ENCODE measurements at places on chromosomes 12 and 14.

DNA sequence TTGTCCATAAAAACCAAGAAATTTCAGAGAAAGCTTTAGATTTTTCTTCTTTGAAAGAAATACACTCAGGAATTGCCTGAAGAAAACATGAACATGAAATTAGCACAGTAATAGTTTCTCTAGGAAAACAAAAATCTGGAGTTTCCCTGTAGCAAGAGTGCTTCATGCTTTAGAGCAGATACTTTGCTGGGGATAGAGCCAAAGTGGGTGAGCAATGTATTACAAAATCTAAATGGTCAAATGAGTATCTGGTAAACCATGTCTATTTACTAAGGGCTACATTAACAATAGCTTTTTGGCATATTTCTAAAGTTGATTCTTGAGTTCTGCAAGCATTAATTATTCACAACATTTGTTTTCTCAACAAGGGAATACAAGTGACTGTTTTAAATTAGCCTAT, 26.2 kb downstream of the AVPR1A start:
- no peak for DNase-seq

DNA sequence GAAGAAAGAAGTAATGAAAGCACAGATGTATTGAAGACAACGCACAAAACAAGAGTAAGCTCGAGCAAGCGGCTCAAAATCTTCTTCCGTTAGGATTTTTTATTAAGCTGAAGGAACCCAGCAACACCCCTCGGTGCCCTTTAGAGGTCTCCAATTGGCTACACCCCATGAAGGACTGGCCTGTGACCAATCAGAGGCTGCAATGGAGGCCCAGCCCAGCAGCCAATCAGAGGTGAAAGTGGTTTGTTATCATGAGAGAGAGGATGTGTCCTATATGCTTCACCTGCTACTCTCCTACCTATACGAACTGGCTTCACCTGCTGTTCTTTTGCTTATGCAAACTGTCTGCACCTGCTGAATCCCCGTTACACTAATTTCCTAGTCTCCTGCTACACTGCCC, 358.8 kb downstream of the C12orf50 start:
- no peak for DNase-seq

GRCh38 chr14:89454996-89455395, 38.0 kb upstream of the FOXN3 start:
- no peak for DNase-seq

DNA sequence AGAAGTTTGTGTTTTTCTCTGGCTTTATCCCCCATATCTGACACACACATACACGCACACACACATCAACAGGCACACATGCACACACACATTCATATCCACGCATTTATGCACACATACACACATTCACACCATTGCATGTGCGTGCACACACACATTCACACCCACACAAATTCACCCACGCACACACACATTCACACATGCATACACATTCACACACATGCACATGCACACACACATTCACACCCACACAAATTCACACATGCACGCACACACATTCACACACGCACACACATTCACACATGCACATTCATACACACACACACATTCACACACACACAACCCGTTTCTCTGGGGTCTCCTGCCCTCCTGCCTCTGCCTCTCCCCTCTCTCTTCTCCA, 264.2 kb downstream of the BCL11B start:
- no peak for DNase-seq

DNA sequence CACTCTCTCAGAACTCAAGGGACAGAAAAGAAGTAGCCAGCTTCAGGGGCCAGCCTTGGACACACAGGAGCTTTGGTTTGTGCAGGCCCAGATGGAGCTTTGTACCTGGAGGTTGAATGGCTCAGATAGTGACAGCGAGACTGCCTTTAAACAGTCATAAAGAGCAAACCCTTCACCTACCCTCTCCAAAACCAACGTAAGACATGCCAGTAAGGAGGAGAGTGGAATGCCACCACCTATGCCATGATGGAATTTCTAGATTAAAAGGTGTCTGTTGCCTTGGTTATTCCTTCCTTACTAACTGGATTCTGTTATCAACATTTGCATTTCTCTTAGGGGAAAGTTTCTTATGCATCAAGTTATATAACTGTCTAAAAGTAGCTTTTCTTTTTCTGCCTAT, 98.1 kb downstream of the EML1 start:
- no peak for DNase-seq

DNA sequence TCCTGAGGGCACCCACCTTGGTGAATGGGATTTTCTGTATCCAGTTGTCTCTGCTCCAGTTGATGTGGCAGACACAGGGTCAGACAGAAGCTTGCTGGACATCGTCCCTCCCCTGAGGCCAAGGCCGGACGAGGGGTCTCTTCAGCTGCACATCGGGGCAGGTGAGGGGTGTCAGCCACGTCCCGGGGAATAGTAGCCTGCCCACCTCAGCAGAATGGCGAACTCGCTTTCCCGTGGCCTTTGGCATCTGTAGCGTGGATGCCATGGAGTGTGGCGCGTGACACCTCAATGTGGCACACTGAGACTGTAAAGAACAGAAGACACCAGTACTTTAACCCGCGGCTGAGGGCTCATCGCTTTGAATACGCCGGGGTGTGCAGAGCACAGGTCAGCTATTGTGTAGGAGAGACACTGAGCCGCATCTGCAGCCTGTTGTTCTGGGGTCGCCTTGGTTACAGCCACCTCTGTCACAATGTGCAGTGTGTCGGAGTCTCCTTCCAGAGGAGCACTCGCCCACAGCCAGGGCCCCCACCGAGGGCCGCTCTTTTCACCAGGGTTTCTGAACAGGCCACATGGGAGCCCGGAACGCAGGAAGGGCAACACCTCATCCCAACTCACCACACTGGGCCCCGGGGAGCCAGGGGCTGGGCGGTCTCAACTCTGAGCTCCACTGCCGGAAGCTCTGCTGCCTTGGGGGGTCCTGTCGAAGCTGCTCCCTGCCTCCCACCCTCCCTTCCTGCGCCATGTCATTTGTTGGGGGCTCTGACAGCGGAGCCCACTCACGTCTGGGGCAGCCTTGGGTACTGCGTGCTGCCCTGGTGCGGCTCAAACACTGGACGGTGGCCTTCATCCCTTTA, 77.0 kb downstream of the ADGRD1 start:
- no peak for DNase-seq

GRCh38 chr14:57769863-57770523, 95.9 kb downstream of the SLC35F4 start:
- DNase-seq: no peak

GRCh38 chr12:91179315-91179714, 3.3 kb downstream of the DCN start:
- DNase-seq: no peak

DNA sequence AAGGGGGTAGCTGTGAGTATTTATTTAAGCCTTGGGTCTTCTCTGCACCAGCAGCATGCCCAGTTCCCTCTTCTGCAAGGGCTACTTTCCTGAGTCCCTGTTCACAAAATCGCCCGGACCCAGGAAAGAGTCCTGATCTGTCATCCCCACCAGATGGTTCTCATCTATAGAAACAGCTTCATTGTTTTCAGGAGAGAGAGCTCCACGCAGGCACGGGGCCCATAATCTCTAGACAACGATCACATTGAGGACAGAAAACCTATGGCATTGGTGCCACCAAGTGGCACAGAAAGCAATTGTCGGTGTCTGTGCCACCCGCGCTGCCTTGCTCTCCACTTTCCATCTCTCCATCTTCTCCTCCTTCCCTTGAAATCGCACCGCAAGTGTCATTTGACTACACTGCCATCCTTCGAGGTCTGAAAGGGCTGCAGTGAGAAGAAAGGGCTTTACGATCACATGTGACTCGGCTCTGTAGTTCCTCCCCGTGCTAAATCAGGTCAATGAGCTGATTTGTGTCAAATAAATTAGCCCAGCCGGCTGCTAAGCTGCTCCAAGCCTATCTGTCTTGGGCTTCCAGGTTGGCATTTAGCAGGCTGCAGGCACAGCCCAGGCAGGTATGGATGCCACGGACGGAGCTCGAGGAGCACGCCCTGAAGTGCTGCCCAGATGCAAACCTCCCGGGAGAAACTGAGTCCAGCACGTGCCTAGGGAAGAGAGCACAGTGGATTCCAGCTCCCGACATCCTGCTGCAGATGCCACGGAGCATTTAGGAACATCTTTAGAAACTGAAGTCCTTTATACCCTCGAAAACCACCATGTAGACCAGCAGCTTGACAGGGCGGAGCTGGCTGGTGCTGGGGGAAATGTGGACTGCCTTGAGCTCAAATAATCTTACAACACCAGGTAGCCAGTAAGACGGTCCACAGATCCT, 28.8 kb downstream of the SPRING1 start:
- peak; percentile 15 for DNase-seq

DNA sequence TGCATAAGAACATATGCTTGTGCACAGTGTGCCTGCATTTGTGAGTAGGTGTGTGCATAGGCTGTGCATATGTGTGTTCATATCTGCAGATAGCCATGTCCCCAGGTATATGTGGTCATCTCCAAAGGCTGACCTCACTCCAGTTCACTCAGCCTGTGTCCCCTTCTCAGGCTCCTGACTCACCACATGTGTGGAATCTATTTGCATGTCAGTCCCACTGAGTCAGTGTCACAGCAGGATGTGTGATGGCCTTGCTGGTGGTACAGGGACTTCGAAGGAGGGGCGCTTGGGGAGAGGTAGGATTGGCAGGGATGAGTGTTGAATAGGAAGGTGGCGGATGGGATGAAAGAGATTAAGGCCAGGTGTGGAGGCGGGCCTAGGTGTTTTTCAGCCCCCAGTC, 35.5 kb downstream of the KRT80 start:
- no peak for DNase-seq

GRCh38 chr12:48938805-48939204, 13.5 kb upstream of the FKBP11 start:
- DNase-seq: no peak

DNA sequence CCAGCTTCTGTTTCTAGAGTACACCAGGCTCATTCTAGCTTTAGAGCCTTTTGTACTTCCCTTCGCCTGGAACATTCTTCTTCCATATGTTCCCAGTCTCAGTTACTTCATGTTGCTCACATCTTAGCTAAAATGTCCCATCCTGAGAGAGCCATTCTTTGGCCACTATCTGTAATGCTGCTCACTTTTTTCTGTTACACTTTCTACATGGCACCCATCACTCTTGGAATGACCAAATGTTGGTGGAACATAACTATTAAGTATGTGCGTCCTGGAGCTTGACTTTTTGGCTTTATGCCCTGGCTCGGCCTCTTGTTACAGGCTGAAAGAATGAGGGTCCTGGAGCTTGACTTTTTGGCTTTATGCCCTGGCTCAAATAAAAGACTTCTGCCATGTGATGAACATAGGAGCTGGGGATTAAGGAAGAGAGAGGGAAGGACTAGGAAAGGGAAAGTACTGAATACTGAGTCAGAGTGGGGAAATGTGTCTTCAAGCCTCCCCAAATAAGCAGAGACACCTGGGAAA, 442.9 kb upstream of the ATP2B1 start:
- DNase-seq: no peak

GRCh38 chr12:54571193-54572188, 17.0 kb downstream of the PPP1R1A start:
- DNase-seq: no peak
